Neural progenitor cell (in vitro differentiated cells): ENCODE measurements at places on chromosomes 2 and 18. TPM values are rescaled to one million over a fixed set of nuclear protein-coding genes. Genes with fewer than 3 reads are reported as not detected.

The UGT1A3 gene
- total RNA-seq: not detected in 2 replicates

The MRO gene
- total RNA-seq: 0.06 TPM in 1 of 2 replicates, not detected in the other

The SULT1C4 gene
- 9.0 and 11.3 TPM in 2 replicates for total RNA-seq

The OXER1 gene
- 0.62 and 0.88 TPM in 2 replicates for total RNA-seq

The ACVR1 gene
- total RNA-seq: 8.2 and 14.0 TPM in 2 replicates

The RTP5 gene
- total RNA-seq: not detected in 2 replicates

The TRIB2 gene
- 68.8 and 74.4 TPM in 2 replicates for total RNA-seq

GRCh38 chr2:150781142-150781541 is 293.7 kb upstream of the RND3 start:
- no peak overlapping the region for H3K27ac ChIP-seq
- H3K27me3 ChIP-seq: no peaks in the 10 kb centered on the region
- H3K36me3 ChIP-seq: no peaks in the 10 kb centered on the region
- DNase-seq: no peak
- no peaks in the 10 kb centered on the region for H3K4me1 ChIP-seq

DNA sequence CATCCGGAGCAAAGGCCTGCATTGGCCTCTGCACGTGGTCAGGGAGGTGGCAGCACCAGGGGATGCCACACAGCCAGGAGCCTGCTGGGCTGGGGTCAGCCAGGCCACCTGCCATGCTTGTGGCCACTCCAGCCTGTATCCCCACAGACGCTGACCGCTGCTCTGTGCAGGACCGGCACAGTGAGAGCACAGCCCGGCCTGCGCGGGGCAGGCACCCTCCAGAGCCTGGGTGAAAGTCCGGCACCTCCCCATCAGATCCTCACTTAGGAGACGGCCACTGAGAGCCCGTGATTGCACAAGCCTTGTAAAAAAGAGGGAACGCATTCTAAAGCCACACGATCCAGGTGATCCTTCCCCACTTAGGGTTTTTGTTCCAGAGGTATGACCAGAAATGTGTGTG is 42.2 kb downstream of the TWIST2 start:
- H3K4me3 ChIP-seq: no peak overlapping the region
- peaks cover 10% of the 10 kb centered on the region for H3K4me1 ChIP-seq
- H3K27ac ChIP-seq: no peak overlapping the region
- H3K36me3 ChIP-seq: no peaks in the 10 kb centered on the region

- DNase-seq: no peak
- H3K36me3 ChIP-seq: no peaks in the 10 kb centered on the region
- no peak overlapping the region for H3K4me3 ChIP-seq
- no peaks in the 10 kb centered on the region for H3K4me1 ChIP-seq
- no peak overlapping the region for H3K27ac ChIP-seq
Measured at GRCh38 chr2:71576541-71576940, 123.2 kb downstream of the DYSF start.

- no peak for DNase-seq
- no peaks in the 10 kb centered on the region for H3K27me3 ChIP-seq
- no peak overlapping the region for H3K4me3 ChIP-seq
- no peak overlapping the region for H3K27ac ChIP-seq
- no peaks in the 10 kb centered on the region for H3K36me3 ChIP-seq
Measured at GRCh38 chr2:133241224-133241571, 327.1 kb downstream of the NCKAP5 start.
